ENCODE measurements at places on chromosomes 2 and 18. TPM values are rescaled to one million over a fixed set of nuclear protein-coding genes. Genes with fewer than 3 reads are reported as not detected.
A peak's percentile ranks its signal among the peaks of the same experiment; 100 is the strongest.

DNA sequence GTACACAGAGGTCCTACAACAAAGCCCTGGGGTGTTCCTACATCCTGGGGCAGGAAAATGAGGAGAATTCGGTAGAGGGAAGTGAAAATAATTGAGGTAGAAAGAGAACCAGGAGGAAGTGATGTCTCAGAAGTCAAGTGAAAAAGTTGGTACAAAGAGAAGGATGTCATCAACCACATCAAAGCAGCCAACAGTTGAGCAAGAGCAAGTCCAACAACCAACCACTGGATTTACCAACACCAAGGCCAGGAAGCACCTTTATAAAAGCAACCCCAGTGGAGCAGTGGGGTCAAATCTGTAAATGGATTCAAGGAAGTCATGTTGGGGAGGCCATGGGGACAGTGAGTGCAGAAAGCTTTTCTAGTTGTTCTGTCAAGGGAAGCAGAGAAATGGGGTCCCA lies 360.4 kb downstream of the ZNF516 start:
- no peak for DNase-seq

DNA sequence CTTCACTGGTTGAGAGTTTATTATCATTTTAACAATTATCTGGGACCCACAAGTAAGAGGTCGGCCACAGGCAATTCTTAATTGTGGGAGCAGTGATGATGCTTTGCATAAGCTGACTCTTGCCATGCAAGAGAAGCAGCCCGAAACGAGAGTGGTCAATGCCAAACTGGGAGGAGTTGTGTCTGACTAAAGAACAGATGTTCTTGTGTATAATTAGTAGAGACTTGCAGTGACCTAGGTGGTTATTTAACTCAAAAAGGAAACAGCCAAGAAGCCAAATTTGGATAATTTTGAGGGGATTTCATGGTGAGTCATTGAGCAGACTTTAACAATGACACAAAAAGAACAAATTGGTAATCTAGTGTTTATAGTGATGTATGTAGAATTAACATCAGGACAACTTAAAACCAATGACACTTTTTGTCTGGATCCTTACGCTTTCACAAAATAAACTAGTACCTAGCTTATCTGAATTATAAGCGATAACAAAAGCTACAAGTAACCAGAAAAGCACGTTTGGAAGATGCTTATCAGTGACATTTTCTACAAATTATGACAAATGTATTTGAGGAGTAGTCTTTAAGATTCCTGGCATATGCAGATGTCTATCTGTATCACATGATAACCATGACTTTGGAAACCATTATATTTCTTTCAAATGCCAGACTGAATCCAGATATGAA lies 184.7 kb upstream of the DLGAP1 start:
- DNase-seq: no peak

DNA sequence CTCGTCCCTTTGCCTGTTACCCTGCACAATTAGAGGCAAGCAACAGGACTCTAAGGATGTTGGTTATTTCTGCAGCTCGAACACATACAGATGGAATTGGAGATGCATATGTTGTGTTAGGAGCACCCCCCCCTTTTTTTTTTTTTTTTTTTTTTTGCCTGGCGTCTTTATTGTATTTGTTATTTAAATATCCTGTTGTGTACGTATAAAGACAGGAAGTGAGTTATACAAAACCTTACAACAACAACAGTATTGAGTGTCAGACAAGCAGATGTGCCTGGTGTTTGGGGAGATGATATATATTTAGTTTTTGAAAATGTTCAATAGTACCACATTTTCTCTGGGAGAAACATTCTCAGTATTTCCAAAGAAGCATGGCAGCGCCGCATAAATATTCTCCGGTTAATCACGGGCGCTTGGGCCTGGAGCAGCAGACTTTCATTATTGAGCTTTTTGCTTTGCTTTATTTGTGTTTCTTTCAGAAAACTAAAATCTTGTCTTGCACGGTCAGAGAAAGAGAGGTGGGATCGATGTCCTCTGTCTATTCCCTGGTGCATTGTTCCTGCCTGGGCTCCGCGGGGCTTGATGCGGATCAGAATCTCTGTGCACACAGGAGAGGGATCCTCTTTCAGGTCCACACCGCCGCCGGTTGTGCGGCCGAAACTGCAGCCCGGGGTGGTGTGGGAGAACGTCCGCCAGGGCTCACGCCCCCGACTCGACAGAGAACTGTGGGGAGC lies 23.2 kb upstream of the ZNF516 start:
- peak; percentile 30 for DNase-seq

DNA sequence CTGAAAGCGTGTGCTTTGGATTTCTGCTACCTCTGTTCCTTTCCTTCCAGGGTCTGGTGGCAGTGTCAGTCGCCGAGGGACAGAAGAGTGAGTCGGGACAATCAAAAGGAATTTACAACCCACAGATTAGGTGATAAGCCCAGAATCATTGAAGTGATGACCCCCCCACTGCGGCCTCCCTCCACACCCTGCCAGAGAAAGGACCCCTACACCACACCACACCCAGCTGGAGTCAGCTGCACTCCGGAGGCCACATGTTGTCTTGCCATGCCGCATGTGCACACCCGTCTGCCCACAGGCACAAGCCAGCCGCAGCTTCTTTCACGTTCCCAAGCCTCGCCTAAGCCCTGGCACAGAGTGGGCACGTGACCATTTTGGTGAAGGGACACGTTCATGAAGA lies 366.8 kb upstream of the SALL3 start:
- DNase-seq: no peak

GRCh38 chr2:39865751-39866150 lies 86.7 kb upstream of the THUMPD2 start:
- DNase-seq: no peak

GRCh38 chr18:72866901-72867745 lies 664 bp downstream of the NETO1 start:
- no peak for DNase-seq

DNA sequence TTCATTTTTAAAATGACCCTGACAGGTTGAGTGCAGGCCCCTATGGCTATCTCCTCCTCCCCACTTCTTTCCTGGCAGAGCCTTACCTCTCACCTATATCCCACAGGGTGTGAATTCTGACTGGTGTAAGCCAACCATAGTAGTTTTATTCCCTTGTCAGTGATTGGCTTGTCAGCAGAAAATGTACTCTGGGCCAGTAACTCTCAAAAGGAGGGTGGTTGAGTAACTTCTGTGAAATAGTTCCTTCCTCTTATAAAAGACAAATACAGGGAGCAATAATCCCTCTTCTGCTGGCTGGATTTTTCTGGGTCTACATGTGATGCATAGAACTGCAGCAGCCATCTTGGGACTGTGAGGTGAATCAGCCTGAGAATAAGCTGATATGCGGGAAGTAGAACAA lies 83.4 kb downstream of the RAPH1 start:
- DNase-seq: no peak

- peak; percentile 84 for DNase-seq
These were observed 6.8 kb downstream of the ZFP36L2 start for GRCh38 chr2:43219383-43220228.

Gene INPP1
- total RNA-seq: 36.8 TPM

Gene CASP10
- total RNA-seq: 37.6 TPM

Gene ITGB6
- total RNA-seq: not detected

Gene GAREM1
- total RNA-seq: 1.1 TPM

Data from endothelial cell of umbilical vein (primary cell).